ENCODE measurements at places on chromosomes 2 and 18. TPM values are rescaled to one million over a fixed set of nuclear protein-coding genes. Genes with fewer than 3 reads are reported as not detected.

ERMN gene
- polyA plus RNA-seq, result 0.18 TPM

MROH2A gene
- polyA plus RNA-seq, result 0.20 TPM

NCKAP5 gene
- 10.1 TPM for polyA plus RNA-seq

RAB6C gene
- polyA plus RNA-seq, result 0.72 TPM

ANKZF1 gene
- polyA plus RNA-seq, result 50.9 TPM

CIDEA gene
- 0.06 TPM for polyA plus RNA-seq

EVA1A gene
- polyA plus RNA-seq, result 15.6 TPM

PLCL1 gene
- 16.4 TPM for polyA plus RNA-seq

ZAP70 gene
- 1.2 TPM for polyA plus RNA-seq

HOXD8 gene
- polyA plus RNA-seq, result 212 TPM

SPC25 gene
- 19.3 TPM for polyA plus RNA-seq

NETO1 gene
- polyA plus RNA-seq, result 1.9 TPM

SH3BP4 gene
- 41.0 TPM for polyA plus RNA-seq

CD302 gene
- polyA plus RNA-seq, result 16.2 TPM

- DNase-seq, result no peak
Measured at GRCh38 chr2:190318514-190318913, 1.1 kb downstream of the HIBCH start.

DNA sequence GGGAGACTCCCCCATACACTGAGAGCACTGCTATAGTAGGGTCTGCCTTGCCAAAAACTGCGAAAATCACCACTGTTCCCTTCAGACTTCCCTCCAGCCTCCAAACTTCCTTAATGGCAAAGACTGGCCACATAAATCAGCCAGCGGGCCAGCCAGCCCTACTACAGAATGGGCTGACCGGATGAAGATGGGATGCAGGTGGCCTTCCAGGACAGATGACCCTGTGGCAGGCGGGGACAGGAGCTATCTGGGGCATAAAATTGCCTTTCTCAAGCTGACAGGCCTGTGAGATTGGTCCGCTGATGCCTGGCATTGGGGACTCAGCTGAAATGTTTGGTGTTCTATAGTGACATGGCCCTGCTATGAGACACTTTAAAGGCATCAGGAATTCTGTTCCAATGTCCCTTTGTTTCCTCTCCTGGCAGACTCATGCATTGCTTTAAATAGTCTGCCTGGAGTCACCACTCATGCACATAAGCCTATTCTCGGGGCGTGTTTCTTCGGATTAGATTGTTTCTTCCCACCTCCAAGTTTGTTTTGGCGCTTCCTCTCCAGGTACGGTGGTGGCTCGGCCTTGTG, 135.9 kb downstream of the ALPK2 start:
- DNase-seq, result no peak

DNA sequence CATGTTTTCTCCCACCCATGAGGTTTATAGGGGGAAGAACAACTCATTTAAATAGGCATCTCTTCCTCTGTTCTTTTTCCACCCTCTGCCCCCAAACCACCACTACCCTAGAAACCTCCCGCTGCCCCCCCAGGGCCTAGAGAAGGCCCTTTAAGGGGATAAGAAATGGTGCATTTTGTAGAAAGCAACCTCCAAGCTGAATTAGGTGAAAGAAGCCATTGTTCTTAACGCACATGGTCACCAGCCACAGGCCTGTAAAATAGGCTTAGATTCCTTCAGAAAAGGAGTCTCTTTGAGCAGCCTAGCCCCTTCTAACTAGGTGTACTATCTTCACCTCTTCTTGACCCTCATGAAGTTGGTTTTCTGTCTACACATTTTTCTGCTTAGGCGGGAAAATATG, 118.6 kb upstream of the SP5 start:
- no peak for DNase-seq

- no peak for DNase-seq
Measured at GRCh38 chr2:118697781-118698180, 149.7 kb downstream of the EN1 start.

- DNase-seq, result no peak
Measured at GRCh38 chr2:189152483-189152882, 27.1 kb downstream of the COL5A2 start.

DNA sequence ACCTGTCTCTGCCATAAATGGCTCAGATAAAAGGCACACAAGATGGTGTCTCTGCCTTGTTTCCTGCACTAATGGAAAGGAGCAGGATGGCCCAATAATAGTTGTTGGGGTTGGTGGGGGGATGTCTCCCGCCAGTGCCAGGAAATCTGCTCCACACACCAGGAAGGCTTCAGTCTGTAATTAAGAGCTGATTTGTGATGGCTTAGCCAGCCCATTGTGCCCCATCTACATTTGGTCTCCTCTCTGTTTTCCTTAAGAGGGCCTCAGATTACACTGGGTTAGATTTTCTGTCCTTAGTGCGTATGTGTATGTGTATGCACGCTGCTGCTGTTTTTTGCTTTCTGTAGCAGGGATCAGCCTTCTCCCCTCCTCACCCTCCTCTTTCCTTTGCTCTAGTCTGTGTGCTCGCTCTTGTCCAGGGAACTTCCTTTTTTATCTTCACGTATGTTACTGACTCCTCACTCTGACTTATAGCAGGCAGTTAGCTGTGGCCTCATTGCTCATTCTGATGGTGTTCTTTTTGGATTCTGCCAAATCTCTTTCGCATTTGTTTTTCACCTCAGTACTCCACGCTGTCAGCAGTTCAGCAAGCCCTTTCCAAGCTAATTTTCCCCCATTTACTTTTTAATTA, 33.4 kb upstream of the MGAT5 start:
- no peak for DNase-seq

GRCh38 chr2:29040552-29040951, 33.8 kb downstream of the PCARE start:
- no peak for DNase-seq

DNA sequence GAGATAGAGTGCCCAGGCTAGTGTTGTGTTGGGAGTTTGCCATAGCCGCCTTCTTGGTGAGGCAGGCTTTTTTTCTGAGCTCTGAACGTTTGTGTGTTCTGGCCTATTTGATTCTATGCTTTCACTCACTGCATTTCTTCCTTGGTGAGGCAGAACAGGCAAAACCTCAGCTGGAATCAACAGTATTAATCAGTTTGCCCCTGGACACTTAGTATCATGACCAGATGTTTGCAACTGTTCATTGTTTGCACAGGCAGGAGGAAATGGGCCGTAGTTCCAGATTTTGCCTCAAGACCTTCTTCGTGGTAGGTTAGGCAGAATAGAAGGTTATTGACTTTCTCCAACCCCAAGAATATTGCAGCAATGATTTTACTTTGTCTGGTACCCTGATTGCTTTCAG, 218.1 kb upstream of the RASGRP3 start:
- no peak for DNase-seq

DNA sequence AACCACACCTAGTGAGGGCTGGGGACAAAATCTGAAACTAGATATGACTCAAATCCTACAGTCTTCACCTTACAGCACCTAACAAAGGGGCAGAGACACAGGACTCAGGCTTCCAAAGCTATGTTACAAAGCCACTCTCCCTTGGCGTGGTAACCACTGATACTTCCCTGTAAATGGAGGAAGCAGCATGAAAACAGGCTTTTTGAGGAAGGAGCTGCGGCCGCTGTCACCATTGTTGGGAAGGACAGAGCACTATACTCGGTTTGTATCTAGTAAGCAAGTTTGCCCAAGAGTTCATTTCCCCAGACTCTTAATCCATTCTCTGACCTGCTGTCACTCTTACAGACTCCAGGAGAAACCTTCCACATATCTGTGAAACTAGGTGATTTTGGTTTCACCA, 60.3 kb downstream of the LONRF2 start:
- no peak for DNase-seq

DNA sequence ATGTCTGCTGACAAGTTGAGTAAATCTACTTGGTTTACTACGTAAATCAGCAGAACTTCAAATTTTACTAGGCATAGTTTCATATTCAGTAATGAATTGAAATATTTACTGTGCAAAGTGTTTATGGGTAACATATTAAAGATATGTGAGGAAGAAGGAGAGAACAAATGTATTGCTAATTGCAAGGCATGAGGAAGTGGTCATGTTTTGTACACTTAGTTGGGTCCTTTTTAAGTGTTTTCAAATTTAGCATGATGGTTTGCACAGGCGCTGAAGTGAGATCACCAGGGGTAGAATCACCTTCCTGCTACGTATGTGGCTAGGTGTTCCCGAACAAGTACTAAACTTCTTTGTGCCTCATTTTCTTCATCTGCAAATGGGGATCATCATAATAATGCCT, 1534.4 kb downstream of the LRP1B start:
- no peak for DNase-seq

DNA sequence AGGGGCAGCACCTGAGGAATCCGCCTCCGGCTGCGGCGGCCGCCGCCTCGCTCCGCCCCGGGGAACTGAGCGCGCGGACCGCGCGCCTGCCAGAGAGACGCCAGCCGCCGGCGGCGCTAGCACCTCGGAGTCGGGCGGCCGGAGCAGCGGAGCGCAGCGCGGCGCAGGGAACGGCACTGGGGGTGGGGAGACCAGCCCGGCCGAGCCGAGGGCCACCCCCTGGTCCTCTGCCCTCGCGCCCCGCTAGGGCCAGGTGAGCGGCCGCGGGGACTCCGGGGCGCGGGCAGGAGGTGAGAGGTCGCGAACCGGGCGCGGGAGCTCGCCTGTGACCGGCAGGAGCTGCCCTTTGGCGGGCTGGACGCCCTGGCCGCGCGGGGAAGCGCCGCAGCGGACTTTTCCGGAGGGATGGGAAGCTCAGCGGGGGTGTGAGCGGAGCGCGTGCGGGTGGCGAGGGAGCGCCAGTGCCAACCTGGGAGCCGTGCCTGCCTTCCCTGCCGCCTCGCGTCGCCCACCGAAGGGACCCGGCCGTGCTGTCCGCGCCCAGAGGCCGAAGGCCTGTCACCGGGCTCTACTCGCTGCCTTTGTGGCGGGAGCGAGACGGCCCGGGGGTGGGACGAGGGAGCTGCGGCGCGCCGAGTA, at the start of gene GREB1L:
TSS of gene GREB1L (plus strand) at position 92 of the 639 bp plus-strand sequence. CDS start 141,287 bp downstream, outside the sequence.
- DNase-seq, result no peak

DNA sequence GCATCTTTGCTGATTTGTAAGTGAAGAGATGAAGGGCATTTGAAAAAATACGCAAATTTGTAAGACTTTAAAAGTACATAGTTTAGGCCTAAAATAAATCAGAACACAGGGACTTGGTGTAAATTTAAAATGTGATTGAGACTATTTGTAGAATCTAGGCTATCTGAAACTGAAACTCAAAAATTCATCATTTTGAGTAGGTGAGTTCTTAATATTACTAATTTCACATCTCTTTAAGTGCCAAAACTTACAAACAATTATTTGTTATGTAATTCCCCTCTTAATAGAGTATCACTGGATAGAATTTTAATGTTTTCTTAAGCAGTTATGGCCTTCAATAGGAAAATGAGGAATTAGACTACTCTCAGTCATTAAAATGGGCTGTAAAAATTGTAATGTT, 14.0 kb upstream of the HRH4 start:
- no peak for DNase-seq

DNA sequence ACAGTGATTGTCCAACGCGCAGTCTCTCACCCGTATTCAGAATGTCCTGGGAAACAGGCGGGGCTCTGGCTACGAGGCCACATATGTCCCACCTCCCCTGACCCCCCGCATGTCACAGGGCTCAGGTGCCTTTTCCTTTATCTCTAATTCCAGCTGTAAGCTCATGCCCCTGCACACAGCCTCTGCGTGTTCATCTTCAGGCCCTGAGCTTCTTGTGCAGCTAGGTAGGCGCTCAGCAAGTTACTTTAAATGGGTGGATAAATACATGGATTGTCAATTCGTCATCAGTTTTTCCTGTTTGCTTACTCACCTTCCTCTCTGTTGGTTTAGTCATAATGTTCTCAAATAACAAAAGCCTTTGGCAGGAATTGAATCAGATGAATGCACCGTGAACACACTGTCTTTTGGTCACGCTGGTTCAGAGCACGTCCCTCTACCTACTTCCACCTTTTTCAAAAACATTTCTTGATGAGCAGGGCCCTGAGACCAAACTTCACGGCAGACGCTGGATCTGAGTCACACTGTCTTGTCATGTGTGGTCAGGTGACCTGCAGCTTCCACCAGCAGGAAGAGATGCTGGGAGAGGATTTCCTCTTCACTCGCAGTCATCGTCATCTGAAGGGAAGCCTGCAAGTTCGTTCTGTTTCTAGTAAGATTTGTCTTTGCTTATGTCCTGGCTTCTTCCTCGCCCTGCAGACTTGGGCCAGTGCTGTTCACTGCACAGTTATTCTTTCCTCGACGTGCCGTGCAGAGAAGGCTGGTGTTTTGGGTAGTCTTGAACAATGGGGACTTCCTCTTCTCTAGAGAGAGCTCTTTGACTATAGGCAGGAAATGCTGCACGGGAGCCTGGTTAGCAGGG, 138.1 kb downstream of the PTGR3 start:
- DNase-seq, result no peak

DNA sequence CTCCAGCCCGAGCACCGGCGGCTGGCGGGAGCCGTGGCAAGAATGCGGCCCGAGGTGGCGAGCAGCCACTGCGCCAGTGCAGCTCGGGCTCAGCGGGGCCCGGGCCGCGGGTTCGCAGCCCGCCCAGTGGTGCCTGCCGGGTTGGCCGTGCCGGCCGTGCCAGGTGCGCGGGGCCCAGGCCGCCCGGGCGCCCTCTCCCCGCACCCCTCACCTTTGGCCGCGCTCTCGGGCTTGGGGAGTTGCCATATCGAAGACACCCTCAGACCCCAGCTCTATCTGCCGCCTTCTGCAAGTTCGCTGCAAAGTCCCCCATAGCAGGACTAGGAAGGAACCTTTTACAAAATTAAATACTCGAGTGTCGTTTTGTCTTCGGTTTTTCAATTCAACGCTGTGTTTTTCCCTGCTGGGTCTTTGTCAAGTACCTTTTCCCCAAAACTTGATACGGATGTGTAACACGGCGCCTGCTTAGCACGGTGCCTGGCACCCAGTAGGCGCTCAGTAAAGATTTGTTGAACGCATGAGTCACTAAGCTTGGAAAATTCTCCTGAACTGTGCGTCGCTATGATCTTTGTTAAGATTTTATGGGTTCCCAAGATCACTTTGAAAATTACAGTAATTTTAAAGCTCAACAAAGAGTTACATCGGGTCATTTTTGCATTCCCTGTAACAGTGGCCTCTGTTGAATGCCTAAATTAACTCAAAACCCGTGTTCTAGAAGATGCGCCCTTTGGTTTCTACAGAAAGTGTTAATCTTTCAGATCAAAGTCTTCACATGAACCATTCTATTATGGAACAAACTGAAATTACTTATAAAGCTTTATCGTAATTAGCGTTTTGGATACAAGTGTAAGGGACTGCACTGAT, 750 bp downstream of the STRADB start:
- DNase-seq, result no peak

- no peak for DNase-seq
Measured at GRCh38 chr2:162175714-162176113, 23.7 kb upstream of the GCG start.

DNA sequence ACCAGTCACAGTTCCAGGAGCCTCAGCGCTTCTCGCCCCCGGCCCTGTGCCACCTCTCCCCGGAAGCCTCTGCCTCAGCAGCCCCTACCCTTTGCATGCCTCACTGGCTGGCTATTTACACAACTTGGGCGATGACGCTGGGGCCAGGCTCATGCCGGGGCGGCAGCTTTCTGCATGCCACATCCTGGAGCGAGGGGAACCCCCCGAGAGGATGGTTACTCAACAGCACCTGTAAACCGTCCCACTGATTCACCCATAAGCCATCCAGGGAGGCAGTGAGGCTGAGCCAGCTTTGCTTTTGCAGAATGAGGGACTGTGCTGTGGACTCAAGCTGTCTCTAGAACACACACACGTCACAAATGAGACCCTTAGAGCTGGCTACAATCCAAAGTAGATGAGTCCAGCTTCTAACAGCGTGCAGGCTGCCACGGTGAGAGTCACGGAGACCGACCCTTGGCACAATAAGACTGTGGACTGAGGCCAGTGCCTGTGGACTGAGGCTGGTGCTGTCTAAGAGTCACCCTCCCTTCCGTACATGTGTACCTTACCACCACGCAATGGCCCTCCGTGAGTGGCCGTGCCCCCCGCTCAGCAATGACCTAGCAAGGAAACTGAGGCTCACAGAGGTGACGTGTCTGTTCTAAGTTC, 45.6 kb upstream of the ODC1 start:
- DNase-seq, result no peak

Measured in right renal pelvis (tissue), 4 donors.